Fibroblast of lung (primary cell): ENCODE measurements at places on chromosomes 2 and 18.
A peak's percentile ranks its signal among the peaks of the same experiment; 100 is the strongest.

- DNase-seq = peak; percentile 45
Observed at GRCh38 chr2:128305555-128306080, 13.1 kb downstream of the HS6ST1 start.

DNA sequence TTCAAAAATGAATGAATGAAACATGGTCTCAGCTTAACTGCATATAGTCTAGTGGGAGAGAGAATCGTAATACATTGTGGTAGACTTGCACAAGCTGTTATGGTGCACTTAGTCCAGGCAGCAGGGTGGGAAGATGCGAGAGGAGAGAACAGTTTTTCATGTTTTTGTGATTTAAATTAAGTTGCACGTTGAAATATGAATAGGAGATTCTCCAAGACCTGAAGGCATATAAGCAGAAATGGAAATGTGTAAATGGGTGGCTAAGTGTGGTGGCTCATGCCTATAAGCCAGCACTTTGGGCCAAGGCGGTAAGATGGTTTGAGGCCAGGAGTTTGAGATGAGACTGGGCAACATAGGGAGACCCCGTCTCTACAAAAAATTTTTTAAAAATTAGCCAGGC, 60.5 kb downstream of the TMEM185B start:
- DNase-seq = no peak

DNA sequence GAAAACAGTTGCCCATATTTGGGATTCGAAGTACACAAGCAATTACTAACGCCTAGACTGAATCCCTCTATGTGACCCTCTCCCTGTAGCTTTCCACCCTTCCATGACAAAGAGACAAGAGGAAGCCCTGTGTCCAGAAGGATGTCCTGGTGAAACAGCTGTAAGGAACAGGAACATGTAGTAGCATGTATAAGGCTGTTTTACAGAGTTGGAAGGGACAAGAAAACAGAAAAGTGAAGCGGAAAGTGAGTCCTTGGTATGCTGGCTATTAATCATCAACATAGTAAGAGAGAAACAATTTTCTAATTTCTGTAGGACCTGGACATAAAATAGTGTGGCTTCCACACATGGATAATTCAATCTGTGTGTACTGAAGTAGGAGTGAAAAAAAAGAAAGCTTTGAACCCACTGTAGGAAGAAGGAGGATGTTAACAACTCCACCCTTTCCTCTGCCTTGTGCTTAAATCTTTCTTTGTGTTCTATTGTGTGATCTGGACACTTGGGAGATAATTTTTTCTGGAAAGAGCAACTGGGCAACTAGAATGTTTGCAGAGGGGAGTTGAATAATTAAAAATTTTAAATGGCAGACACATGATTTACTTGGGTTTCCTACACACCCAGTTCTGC, 162.3 kb upstream of the ZSWIM2 start:
- DNase-seq = no peak

GRCh38 chr2:120712180-120712681, 23.4 kb upstream of the GLI2 start:
- peak; percentile 55 for DNase-seq

DNA sequence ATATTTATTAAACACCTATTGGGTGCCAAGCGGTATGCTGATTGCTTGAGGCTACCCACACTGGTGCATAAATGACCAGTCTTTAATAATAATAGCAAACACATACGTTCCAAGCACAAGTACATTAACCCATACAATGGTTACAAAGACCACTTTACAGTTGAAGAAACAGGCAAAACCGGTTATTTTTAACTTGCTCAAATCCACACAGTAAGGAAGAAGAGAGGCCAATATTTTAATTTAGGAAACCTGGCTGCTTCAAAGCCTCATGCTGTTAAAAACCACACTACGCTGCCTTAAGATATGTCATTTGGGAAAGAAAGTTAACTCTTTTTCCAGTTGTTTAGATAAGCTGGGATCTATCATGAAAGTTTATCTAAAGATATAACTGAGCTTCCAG, 2.4 kb upstream of the IMPA2 start:
- no peak for DNase-seq
